ENCODE measurements at places on chromosomes 13 and 19.

DNA sequence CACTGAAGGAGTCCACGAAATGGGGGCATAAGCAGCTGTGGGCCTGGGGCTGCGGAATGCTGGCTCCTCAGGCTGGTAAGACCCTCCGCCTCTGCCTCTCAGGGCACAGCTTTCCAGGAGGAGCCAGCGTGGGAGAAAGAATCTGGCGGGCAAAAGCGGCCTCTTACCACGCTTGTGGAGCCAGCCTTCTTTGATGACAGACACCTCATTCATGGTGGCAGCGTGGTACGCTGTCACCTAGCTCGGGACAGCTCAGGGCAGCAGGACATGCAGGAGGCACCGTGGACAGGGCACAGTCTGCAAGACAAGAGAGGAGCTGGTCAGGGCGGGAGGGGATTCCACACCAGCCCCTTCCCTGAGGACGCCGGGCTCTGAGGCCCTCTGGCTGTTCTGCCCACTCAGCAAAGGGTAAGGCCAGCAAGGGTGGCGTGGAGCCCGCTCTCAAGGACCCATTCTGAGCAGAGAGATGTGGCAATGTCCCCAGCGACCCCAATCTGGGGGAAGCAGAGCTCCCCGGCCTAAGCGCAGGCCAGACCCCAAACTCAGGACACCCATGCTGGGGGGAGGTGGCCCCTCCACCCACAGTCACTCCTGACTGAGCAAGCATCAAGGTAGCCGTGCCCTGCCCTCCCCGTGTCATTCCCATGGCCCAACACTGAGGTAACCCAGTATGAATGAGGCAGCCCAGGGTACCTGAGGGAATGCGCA lies 19.9 kb downstream of the AKT2 start:
- no peak for DNase-seq

- DNase-seq: no peak
Measured at GRCh38 chr13:33272531-33273124, 12.9 kb downstream of the STARD13 start.

GRCh38 chr13:96751089-96751488 lies 243.2 kb downstream of the OXGR1 start:
- DNase-seq: no peak

- DNase-seq: no peak
Measured at GRCh38 chr13:80030491-80030890, 310.4 kb downstream of the SPRY2 start.

DNA sequence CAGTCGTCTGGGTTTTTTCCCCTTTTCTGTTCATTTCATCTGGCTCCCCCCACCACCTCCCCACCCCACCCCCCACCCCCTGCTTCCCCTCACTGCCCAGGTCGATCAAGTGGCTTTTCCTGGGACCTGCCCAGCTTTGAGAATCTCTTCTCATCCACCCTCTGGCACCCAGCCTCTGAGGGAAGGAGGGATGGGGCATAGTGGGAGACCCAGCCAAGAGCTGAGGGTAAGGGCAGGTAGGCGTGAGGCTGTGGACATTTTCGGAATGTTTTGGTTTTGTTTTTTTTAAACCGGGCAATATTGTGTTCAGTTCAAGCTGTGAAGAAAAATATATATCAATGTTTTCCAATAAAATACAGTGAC lies 9.3 kb downstream of the CALM3 start:
- DNase-seq: no peak

DNA sequence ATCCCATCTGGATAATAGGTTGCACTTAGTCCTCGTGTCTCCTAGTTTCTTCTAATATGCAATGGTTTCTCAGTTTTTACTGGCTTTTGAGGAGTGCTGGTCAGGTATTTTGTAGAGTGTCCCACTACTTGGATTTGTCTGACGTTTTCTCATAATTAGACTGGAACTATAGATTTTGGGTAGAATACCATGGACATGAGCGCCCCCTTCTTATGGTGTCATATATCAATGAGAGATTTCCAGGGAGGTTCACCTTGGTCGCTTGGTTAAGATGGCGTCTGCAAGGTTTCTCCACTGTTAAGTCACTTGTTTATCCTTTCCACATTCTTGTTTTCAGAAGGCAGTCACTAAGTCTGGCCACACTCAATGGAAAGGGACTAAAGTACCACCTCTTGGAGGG lies 6.7 kb downstream of the SOHLH2 start:
- DNase-seq: no peak

GRCh38 chr13:73809561-73809960 lies 324.6 kb downstream of the KLF12 start:
- no peak for DNase-seq

GRCh38 chr13:79749984-79750551 lies 269.1 kb downstream of the NDFIP2 start:
- DNase-seq: no peak
